ENCODE measurements at places on chromosomes 11 and 22.

DNA sequence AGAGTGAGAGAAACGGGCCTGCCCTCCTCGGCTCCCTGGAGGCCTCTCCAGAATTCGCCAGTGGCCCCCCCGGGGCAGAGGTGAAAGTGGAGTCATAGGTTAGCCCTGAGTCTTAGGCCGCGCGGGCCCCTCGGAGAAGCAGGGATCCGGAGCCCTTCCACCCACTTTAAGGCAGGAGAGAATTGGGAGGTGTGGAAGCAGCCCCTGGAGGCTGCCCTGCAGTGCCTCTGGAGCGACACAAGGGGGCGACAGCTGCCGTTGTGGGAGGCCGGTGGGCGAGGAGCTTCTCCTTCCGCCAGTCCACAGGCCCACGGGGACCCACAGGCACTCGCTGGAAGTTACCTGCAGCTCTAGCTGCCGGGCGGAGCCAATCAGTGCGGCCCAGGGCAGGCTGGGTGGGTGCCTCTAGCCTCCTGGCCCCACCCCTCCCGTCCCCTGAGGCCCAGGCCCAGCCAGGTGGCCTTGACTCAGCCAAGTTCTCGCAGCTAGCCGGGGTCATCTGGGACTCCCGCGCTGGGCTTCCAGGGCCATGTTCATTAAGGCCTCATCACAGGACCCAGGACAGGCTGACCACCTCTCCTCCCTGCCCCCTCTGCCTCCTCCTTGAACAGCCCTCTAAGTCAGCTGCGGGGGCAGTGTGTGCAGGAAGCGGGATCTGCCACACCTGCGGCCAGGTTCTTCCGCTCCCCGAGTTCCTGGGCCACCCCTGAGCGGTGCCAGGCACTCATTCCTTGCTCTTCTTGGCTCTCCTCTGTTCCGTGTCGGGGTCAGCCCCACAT is 5.0 kb downstream of the DGKZ start:
- peak; percentile 56 for DNase-seq

DNA sequence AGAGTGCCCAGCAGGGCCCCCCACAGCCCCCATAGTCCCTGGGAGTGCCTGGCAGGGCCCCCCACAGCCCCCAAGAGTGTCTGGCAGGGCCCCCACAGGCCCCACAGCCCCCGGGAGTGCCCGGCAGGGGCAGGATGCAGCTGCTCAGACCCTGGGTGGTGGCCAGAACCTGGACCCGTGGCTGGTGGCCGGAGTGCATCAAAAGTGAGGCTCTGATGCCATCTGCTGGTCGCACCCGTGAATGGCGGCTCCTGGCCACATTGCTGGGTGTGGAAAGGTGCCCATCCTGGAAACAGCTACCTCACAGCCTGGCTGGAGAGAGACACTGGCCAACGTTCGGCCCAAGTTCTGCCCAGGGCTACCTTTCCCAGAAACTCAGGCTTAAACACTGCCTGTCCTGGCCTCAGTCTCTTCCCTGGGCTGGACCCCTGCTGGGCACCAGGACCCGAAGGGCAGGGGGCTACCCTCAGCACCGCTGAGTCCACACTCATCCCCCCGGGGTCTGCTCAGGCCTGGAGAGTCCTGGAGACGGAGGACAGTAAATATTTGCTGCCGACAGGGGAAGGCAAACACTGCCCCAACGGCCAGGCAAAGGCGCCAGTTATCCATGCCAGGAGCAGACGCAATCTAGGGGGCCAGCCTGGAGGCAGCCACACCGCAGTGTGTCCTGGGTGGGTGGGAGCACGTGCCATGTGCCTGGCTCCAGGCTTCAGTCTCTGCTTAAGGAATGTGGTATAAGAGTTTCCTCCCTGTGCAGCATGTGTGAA is 4.4 kb downstream of the INS start:
- DNase-seq, result no peak

DNA sequence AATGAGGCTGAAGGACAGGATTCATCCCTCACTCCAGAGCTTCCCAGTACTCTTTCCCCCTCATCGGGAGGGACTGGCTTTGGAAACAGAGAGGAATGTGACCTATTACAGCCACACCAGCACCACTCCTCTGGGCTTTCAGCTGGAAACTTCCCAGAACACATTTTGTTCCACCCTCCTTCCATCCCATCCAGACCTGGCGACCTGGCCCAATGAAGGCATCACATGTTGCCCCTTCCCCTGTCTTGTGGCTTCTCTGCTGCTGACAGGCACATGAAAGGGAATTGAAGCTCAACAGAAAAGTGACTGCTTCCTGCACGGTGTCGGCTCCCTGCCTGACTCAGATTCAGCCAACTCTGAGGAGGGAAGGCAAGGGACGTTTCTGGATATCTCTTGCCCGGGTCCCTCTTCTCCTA is 19.1 kb downstream of the IRAG1 start:
- DNase-seq, result no peak

DNA sequence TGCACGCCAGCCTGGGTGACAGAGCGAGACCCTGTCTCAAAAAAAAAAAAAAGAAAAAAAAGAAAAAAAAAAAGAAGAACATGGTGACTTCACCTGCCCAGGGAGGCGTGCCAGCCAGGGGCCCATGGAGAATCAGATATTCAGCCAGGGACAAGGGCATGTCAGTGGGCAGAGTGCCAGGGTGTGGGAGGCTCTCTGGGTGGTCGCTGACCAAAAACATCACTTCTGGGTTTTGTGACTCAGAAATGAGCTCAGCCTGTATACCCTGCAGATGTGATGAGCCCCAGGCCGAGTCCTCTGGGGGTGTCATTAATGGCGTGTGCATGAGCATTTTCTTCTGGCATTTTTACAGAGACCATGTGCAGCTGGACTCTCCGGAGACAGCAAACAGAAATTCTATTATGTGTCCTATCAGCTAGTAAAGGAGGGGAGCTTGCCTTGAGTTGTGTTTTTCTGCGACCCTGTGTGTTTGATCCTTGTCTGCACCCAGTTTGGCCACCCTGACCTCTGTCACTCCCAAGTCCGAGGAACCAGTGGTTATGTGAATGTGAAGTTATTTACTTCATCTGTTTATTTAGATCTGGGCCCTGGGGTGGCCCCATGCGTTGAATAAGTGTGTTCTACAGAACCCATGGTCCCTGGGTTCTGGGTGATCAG is 53.6 kb downstream of the BCR start:
- peak; percentile 18 for DNase-seq

- no peak for DNase-seq
Measured at GRCh38 chr22:43481568-43482317, 69.9 kb downstream of the MPPED1 start.

DNA sequence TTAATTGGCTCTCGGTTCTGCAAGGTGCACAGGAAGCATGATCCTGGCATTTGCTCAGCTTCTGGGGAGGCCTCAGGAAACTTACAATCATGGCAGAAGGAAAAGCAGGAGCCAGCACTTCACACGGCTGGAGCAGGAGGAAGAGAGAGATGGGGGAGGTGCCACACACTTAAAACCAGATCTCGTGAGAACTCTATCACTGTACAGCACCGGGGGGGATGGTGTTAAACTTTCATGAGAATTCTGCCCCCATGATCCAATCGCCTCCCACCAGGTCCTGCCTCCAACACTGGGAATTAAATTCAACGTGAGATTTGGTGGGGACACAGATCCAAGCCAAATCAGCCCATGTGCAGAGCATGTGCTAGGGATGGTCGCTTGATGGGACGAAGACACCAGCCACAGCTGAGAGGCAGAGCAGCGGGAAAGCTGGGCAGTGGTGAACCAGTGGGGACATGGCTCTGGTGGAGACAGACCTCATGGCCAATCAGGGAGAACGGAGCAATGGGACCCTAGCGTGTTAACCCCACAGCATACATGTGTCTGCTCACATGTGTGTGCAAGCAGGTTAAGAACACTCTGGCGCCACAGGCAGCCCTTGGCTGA is 6.2 kb downstream of the TANGO2 start:
- no peak for DNase-seq

- no peak for DNase-seq
Measured at GRCh38 chr11:124640666-124641065, 18.0 kb downstream of the TBRG1 start.

DNA sequence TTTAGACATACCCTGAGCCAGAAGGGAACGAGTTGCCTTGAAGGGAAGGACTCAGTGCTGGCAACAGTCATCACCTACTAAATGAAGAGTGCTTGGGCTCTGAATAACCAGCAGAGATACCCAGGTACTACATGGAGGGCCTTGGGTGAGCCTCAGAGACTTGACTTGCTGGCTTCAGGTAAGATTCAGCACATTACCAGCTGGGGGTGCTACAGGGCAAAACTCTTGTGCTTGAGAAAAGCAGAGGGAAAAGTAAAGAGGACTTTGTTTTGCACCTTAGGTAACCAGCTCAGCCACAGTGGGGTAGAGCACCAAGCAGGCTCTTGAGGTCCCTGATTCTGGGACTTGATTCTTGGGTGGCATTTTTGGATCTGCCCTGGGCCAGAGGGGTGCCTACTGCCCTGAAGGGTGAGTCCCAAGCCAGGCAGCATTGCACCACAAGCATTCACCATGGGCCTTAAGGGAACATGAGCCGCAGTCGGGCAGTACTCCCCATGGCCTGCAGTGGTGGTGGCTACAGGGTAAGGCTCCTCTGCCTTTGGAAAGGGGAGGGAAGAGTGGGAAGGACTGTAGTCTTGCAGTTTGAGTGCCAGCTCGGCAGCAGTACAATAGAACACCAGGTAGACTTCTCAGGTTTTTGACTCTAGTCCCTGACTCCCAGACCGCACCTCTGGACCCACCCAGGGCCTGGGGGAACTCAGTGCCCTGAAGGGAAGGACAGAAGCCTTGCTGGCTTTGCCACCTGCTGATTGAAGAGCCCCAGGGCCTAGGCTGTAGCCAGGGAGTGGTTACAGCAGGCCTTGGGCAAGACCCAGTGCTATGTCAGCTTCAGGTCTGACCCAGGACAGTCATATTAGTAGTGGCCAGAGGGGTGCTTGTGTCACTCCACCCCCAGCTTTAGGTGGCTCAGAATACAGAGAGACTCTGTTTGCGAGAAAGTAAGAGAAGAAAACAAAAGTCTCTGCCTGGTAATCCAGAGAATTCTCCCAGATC is 22.7 kb upstream of the PLEKHA7 start:
- no peak for DNase-seq

DNA sequence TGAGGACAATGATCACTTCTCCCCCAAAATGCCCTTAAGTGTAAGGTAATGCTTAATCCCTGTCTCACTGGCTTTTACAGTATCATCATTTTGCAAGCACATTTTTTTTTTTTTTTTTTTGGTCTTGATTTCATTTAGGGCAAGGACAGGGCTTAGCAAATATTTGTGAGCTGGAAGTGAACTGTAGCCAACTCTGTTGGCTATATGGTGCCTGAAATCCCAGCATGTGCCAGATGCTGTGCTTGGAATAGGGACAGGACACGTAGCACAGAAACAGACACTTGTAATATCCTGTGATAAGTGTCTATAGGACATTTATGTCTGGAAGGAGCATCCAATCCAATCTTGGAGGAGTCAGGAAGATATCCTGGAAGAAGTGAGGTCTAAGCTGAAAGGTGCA is 198.3 kb downstream of the NAV2 start:
- no peak for DNase-seq

DNA sequence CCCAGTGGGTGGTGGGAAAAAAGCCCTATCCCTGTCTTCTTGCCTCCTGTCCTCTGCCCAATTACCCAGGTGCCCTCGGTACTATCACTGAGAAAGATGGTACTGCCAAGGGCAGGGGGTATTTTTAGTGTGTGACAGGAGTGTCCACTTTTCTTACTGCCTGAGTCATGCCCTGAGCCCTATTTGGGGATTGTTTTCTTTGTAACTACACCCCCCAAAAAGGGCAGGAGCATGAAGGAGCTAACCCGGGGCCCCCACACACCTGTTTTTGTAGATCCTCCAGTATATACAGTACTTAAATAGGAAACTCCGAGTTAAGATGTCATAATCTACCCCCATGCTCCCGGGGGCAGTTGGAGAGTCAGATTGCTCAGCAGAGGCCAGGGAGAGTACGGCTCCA is 3.8 kb downstream of the SMTNL1 start:
- no peak for DNase-seq

- DNase-seq, result no peak
Measured at GRCh38 chr11:91804042-91804441, 420.6 kb upstream of the FAT3 start.
